Activated CD8-positive, alpha-beta memory T cell treated with anti-CD3 and anti-CD28 coated beads for 1 hour (primary cell): ENCODE measurements at places on chromosomes 16 and 17.

DNA sequence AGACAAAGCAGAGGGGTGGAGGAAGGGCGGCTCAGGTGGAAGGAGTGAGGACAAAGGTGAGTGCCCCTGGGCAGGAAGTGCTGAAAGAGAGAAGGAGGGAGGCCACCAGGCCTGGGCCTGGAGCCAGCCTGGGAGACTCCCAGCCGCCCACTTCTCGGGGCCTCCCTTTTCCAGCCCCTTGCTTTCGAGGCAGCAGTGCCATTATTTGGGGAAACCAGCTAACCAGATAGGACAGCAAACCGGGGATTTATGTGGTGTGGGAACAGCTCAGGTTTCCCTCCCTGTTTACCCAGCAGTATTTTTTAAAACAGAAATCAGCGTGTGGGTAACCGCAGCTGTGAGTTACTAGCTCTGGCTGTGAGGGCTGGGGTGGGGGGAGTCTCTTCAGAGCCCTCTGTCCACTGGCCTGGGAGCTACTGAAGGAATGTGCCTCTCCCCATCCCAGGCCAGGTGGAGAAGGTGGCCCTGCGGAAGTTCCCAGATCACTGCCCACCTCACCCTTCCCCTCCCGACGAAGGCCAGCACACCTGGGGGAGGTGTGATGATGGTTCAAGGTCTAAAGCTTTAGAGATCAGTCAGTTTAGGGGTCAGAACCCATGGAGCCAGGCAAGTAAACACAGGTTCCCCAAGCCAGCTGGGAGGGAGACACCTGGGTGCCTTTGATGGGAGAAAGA, 8.4 kb upstream of the MEOX1 start:
- DNase-seq, result no peak

DNA sequence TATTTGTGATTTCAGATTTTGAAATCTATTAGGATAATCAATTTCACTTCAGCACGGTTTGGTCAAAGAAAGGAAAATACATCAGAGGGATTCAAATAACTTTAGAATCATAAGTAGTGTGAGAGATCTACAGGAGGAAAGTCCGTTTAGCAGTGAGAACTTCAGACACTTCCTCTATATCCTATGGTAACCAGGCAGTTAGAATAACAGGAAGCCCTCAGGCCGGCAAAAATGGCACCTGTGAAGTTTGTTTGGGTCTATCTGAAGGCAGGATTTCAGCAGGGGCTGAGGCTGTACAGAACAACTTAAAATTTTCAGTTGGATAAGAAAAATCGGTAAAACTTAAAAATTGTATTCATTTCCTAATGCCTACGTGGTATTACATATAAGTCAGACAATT, 24.9 kb downstream of the KCNJ16 start:
- no peak for DNase-seq

GRCh38 chr16:84349862-84350684, 18.3 kb upstream of the ATP2C2 start:
- DNase-seq, result no peak

- DNase-seq, result no peak
Observed at GRCh38 chr17:74471341-74471740, 4.9 kb downstream of the CD300A start.

DNA sequence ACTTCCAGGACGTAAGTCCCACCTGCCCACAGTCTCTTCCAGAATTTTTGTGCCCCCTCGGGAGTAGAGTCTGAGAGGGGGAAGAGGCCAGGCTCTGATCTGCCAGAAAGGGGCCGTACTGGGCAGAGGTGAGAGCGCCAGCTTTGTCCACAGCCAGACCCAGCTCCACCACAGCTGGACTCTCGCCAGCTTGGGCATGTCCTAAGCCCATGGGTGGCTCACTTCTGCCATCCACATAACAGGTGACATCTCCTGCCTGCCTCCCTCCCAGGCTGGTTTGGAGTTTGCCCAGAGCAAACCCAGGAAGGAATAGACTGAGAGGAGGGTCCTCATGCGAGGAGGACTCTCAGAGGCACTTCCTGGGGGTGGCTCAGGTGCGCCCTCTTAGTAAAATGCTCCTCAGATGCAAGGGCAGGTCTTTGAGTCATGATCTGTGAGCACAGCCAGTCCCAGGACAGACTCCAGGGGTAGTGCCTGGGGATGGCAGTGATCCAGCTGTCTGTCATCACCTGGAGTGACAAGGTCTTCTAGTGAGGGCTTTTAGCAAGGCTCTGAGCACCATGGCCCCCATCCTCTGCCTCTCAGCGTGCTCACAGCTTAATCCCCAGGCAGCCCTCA, 89.2 kb downstream of the AMFR start:
- DNase-seq, result no peak

DNA sequence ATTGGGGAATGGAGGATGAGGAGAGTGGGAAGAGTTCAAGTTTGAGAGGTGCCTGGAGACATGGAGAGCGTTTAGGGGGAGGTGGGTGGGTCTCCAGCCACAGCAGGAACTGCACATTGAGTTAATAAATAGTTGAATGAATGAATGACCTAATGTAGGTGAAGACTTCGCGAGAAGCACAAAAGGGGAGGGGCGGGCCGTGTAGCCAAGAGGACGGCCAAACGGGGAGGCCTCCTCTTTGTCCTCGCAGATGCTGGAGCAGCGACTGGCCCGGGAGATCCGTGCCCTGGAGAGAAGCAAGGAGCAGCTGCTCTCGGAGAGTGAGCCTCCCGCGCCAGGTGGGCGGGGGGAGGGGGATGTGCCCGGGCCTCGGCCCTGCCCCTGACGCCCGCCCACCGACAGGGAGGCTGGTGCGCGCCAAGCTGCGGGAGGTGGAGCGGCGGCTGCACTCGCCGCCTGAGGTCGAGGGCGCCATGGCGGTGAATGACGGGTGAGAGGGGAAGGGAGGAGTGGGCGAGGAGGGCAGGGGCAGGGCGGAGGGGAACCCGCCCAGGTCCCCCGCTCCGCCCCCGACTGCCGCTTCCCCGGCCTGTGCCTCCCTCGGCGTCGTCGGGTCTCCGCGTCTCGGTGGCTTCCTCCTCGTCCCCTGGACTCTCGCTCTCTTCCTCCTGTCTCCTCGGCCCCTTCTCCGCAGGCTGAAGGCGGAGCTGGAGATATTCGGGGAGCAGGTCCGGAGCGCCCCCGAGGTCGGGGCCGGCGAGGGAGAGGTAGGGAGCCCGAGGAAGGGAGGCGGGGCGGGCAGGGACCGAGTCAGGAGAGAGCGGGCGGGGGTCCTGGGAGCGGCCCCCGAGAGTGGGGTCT, 12.9 kb downstream of the SYCE1L start:
- DNase-seq, result peak; percentile 66

GRCh38 chr17:2542456-2542855, 30.8 kb upstream of the METTL16 start:
- no peak for DNase-seq

DNA sequence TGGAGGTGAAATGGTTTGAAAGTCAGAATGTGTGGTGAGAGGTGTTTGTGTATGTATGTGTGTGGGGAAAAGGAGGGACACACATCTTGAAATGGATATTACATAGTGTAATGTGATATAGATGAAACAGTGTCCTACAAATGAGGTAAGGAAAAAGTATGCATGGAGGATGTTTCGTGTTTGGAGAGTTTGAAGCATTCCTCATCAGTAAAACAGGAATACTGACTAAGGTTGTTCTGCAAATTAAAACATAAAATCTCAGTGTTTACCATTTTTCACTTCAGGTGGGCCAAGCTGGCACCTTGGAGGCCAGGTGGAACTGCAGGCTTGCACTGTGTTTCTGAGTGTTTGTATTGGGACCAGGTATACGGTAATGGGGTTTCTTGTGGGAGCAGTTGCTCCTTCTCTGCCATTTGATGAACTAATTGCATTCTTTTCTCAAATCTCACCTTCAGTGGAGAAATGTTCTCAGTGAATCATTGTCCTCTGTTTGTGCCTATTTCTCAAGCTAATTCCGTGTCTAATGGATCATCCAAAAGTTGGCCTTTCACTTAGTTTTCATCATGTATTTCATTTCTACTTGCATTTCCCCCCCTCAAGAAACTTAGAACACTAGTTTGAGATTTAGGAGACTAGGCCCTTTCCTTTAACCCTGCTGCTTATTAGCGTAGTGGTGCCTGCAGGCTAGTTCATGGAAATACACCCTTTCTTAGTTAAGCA, 8.2 kb upstream of the TBKBP1 start:
- no peak for DNase-seq

DNA sequence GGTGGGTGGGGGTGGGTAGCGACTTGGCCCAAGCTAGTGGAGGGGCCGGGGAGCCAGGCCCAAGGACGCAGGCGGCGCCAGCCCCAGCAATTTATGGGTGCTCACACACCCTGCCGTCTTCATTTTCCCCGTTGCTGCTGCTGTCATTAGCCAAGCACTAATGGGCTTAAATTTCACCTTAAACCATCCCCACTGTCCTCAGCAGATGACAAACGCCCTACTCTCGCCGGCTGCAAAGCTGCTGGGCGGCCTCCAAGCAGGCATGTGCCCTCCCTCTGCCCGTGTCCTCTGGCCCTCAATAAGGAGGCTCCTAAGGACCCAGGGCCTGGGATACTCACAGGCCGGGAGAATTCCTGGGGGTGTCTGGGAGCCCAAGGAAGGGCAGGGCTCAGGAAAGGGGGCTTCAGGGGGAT, 66.1 kb downstream of the SREBF1 start:
- no peak for DNase-seq

DNA sequence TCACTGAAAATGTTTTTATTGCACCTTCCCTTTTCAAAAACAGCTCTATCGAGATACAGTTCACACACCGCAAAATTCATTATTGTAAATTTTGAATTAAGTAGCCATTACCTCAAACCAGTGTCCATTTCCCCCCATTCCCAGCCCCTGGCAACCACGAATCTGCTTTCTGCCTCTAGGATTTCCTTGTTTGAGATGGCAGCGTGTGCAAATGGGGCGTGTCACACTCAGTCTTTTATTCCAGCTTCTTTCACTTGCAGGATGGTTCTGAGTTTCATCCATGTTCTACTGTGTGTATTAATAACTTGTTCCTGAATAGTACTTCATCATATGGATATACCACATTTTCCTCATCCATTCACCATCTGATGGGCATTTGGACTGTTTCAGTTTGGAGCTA, 14.8 kb downstream of the ACSF3 start:
- no peak for DNase-seq

GRCh38 chr17:68184816-68185436, 62.9 kb upstream of the AMZ2 start:
- DNase-seq, result no peak
